ENCODE measurements at places on chromosomes 1 and 21.

GRCh38 chr1:69403756-69404320, 163.9 kb upstream of the LRRC7 start:
- no peak for DNase-seq

- DNase-seq: no peak
Measured at GRCh38 chr1:54335755-54336108, 70.5 kb downstream of the SSBP3 start.

DNA sequence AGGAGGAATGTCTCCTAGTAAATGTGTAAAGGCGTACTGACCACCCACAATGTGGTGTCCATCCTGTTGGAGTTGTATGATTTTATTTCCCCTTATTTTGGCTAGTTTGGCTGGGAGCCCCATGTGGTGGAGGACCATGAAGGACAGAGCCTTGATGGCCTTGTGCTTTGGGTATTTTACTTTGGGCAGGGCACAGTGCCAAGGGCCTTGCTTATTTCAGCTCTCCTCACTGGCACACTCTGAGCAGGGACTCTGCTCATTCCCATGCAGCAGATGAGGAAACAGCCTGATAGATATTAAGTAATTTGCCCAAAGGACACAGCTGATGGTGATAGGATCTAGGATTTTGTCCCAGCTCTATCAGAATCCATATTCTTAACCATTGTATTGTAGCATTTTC, 50.2 kb downstream of the SMYD2 start:
- no peak for DNase-seq

GRCh38 chr1:114299331-114299975, 145.8 kb upstream of the SYT6 start:
- DNase-seq: no peak

DNA sequence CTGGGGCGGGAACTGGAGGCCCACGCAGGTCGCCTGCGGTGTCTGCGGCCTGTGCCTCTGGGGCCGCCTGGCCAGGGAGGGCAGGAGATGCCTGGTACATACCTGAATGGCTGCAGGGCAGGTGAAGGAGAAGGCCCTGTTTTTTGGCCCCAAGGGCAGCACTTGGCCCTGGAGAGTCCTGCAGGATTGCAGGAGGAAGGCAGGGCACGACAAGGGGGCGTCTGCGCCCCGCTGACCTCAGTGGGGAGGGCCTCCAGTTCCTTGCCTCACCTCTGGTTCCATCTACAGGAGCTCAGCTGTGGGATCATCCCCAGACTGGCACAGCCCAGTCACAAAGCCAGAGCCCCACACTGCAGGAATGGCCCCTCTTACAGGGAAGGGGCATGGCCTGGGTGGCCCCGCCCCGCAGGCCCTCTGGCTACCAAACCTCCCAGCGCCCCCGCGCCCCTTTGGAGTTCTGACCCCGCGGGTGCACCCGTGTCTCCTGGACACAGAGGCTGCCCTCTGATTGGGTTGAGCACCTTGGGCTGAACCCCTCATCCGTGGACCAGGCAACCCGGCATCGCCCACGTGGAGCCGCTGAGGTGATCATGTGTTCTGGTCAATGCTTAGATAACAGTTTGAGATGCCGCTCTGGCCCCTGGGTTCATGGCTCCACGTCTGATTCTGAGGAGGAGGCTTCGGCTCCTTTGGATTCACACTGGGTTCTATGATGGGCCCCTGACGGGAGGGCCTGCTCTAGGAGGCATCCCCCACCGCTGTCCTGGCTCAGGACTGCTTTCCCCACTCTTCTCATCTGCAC, 1.3 kb upstream of the PEX10 start:
- DNase-seq: no peak

GRCh38 chr1:243916160-243916559, 66.1 kb upstream of the AKT3 start:
- DNase-seq: no peak

DNA sequence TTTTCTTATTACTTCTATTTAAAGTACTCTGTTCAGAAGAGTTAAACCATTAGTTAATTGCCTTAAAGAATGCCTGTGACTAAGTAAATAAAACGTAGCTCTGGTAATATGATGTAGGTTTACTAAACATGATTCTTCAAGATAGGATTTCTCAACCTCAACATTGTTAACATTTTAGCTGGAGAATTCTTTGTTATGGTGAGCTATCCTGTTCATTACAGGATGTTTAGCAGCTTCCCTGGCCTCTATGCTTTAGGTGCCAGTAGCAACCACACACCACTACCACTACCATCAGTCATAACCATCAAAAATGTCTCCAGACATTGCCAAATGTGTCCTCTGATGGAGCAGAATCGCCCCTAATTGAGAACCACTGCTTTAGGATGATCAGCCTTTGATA, 10.7 kb downstream of the RPF1 start:
- no peak for DNase-seq

DNA sequence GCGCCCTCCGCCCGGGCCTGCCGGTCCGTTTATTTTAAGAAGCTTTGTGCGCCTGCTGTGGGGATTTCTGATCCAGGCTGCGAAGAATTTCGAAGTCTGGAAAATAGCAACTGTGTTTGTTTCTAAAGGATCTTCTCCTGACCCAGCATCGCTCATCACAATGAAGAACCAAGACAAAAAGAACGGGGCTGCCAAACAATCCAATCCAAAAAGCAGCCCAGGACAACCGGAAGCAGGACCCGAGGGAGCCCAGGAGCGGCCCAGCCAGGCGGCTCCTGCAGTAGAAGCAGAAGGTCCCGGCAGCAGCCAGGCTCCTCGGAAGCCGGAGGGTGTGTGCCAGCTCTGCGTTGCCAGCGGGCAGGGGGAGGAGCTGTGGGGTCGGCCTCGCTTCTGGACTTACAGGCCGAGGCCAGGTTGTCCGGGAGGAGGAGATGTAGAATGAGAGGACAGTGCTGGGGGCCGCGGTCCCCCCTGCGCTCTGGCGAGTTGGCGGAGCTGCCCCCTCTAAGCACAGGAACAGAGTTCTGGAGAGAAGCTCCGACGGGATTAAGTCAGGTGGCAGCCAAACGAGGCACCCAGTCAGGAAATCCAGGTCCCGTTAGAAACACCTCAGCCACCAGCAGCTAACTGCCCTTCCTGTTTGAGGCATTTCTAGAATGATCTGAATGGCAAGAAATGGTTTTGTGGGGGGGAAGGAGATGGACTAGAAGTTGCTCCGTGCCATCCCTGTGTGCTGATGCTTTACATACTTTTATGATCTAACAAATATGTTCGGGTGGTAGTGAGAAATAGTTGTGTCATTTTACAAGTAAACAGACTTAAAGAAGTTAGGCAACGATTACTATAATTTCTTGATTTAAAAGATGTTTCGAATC, 948 bp downstream of the TXLNA start:
- peak; percentile 34 for DNase-seq

GRCh38 chr1:101484689-101485338, 248.0 kb downstream of the S1PR1 start:
- no peak for DNase-seq

- no peak for DNase-seq
Measured at GRCh38 chr1:218778257-218779126, 395.2 kb upstream of the LYPLAL1 start.

GRCh38 chr1:172018727-172019311, 177.5 kb downstream of the DNM3 start:
- DNase-seq: no peak

DNA sequence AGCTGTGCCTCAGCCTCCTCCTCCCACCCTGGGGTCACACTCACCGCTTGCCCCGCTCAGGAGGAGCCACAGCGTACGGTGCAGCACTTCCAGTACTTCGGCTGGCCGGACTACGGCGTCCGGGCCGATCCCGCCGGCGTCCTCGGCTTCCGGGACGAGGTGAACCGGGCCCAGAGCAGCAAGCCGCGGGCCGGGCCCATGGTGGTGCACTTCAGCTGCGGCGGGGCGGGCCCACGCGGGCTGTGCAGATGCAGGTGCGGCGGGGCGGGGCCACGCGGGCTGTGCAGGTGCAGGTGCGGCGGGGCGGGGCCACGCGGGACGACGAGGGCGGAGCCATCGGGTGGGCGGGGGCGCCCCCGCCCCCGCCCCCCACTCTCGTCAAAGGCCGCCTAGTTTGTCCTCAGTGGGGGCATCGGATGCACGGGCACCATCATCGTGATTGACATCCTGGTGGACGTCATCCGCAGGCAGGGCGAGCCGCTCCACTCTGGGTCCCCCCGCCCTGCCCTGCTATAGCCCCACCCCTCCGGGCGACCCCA, 5.5 kb downstream of the RNF223 start:
- DNase-seq: peak; percentile 74

DNA sequence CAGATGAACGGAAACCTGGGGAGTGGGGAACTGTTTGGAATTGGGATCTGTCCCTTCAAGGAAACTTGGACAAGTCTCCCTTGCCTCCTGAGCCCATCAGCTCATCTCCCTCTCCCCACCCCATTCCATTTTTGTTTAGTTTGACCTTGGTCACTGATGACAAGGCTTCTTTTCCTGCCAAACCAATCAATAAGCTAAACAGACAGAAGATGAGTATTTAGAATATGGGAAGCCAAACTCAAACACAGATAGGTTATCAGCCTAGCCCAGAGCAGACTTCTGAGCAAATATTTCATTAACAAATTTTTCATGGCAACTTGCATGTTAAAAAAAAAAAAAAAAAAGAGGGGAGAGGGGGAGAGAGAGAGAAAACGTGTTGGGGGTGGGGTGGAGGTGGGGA, 337.2 kb upstream of the PROX1 start:
- DNase-seq: no peak

DNA sequence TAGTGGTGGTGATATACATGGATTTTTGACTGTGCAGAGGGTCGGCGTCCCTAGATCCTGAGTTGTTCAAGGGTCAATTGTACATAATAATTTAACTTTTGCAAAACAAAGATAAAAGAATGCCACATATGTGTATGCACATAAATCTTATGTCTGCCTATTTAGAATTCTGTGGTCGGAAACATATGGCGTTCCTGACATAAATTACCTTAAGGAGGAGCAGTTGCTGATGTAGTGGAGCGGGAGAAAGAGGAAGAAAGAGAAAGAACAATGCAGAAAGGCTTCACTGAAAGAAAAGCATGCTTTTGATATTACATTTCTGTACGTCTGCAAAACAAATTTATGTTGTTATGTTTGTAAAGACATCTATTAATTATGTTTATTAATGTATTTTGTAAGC, 40.0 kb downstream of the S1PR1 start:
- DNase-seq: no peak

DNA sequence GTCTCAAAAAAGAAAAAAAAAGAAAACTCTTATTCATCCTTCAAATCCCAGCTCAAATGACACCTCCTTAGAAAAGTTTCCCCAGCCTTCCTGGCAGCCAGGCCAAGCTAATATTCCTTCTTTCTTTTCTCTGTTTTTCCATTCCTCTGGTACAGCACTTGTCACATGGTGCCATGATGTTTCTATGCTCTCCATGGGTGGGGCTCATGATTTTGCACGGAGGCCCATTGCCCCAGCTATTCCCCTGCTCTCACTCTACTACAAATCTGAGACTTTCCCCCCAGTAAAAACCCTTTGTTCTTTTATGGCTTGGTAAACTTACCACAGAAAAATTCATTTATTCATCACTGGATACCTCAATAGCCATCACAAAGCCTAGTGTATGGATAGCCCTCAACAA, 26.5 kb downstream of the OLFML2B start:
- DNase-seq: no peak

DNA sequence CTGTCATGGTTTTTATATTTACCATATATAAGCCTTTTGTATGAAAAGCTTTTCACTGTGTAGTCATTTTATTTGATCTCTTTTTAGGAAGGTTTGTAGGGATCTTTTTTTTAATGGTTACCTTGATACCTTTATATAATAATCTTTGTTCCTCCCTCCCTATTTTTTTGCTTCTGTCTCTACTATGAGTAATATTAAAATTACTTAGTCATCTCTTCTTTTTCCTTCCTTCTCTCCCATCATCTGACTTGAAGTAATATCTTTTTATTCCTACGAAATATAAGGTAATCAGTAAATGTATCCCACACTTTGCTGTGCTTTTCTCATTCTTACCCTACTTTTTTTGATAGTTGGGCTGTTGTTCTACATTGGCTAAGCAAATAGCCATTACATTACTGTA, 161.4 kb downstream of the MAGI3 start:
- no peak for DNase-seq

All from CD4-positive, alpha-beta T cell treated with Interleukin-17A for 1 hour (primary cell).